Stimulated activated CD8-positive, alpha-beta memory T cell treated with anti-CD3 and anti-CD28 coated beads, Interleukin-4, amount 100 ng/mL, for 4 hours (primary cell): ENCODE measurements at places on chromosomes 13 and 19.

DNA sequence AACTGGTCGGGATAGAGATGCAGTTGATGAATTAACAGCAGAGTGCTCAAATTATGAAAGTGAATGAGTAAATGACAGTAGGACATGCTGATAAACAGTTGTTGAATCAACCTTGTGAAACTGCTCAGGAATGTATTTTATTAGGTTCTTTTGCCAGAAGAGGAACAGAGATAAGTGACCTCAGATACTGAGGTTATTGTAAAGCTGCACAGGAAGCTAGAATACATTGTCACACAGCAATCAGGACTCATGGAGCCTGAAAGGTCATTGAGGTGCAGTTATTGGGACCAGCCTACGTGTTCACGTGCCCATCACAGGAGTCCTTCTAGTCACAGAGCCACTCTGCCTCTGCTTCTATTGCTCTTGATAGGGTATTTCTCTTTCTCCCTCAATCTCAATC is 47.5 kb upstream of the MED4 start:
- DNase-seq = no peak

GRCh38 chr19:11735375-11735774 is 3.4 kb downstream of the ZNF823 start:
- DNase-seq = no peak

- DNase-seq = no peak
These were observed 17.0 kb upstream of the LPAR6 start for GRCh38 chr13:48429886-48430285.

DNA sequence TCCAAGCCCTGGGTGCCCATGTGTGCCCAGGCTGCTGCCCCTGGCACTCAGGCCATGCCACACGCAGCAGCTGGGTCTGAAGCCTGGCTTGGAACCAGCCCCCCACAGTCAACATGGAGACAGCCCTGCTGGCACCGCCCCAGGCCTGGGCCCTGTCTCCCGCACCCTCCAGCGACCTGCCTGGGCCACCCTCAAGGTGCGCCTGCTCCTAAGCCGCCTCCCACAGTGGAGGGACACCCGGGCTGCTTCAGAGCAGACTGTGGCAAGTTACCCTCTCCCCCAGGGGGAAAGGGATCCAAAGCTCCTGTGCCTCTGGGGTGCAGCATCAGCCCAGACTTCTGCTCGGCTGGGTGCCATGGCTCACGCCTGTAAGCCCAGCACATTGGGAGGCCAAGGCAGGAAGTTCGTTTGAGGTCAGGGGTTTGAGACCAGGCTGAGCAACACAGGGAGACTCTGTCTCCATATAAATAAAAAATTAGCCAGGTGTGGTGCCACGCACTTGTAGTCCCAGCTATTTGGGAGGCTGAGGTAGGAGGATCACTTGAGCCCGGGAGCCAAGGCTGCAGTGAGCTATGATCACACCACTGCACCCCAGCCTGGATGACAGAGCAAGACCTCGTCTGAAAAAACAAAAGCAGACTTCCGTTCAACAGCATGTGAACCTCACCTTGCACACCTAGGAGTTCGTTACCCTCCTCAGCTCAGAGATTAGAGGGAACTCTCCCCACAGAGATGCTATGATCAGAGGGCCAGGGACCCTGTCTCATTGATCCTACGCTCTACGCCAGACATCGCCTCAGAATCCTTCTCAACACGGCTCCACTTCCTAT is 15.6 kb downstream of the ELL start:
- no peak for DNase-seq

DNA sequence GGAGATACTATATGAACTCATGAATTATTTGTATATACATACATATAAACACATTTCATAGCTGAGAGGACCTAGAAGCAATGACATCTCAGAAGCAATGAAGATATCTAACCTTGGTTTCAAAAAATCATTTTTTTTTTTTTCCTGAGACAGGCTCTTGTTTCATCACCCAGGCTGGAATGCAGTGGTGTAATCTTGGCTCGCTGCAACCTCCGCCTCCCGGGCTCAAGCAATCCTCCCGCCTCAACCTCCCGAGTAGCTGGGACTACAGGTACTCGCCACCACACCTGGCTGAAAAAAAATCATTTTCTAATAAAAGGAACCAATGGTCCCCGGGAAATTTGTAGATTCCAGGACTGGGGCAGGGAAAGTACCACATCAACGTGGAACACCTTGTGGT is 4.0 kb downstream of the ZNF565 start:
- DNase-seq = no peak

GRCh38 chr19:7850945-7851622 is 21.1 kb downstream of the EVI5L start:
- DNase-seq = no peak

- no peak for DNase-seq
These were observed 19.6 kb downstream of the MTMR6 start for GRCh38 chr13:25267715-25268114.

- no peak for DNase-seq
These were observed 2.1 kb downstream of the ACTN4 start for GRCh38 chr19:38649305-38650171.

- no peak for DNase-seq
These were observed 2.4 kb upstream of the ITGBL1 start for GRCh38 chr13:101449790-101450748.

DNA sequence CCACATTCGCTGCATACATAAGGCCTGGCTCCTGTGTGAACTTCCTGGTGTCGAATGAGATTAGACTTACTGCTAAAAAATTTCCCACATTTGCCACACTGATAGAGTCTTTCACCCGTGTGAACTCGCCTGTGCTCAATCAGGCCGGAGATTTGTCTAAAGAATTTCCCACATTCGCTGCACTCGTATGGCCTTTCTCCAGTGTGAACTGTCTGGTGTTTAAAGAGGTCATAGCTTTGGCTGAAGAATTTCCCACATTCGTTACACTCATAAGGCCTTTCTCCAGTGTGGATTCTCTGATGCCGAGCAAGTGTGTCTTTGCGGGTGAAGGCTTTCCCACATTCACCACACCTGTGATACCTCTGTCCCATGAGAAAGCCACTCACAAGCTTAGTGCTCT is 6.5 kb downstream of the ZNF671 start:
- DNase-seq = no peak

DNA sequence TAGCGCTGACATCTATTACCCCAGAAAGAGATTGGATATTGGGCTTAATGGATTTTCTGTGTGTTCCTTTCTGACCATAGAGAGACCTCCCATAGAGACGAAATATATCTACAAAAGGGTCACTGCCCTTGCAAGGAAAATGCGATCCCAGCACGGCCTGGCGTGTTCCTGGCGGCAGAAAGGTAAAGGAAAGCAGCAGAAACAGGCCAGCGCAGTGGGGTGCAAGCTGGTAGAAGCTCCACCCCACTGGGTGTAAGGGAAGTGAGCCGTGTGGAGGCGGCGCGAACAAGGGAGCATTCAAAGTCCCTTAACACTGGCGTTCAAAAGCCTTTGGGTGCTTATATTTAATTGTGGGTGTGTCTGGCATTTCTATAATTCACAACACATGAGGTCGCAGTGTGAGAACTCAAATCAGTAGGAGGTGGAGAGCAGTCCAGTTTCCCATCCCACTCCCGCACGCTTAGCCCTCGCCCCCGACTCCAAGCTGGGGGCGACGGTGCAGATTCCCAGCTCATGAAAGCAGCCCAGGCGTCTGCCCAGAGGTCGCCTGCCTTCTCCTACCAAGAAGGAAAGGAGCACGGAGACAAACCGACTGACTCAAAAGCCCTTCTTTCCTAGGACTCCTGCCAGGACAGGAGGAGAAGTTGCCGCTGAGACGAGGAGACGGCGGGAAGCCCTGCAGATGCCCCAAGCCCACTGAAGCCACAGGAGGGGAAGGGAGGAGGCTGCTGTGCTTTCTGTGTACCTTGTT is 478.4 kb downstream of the FOXO1 start:
- no peak for DNase-seq

GRCh38 chr13:37109051-37109678 is 3.7 kb upstream of the CSNK1A1L start:
- no peak for DNase-seq

DNA sequence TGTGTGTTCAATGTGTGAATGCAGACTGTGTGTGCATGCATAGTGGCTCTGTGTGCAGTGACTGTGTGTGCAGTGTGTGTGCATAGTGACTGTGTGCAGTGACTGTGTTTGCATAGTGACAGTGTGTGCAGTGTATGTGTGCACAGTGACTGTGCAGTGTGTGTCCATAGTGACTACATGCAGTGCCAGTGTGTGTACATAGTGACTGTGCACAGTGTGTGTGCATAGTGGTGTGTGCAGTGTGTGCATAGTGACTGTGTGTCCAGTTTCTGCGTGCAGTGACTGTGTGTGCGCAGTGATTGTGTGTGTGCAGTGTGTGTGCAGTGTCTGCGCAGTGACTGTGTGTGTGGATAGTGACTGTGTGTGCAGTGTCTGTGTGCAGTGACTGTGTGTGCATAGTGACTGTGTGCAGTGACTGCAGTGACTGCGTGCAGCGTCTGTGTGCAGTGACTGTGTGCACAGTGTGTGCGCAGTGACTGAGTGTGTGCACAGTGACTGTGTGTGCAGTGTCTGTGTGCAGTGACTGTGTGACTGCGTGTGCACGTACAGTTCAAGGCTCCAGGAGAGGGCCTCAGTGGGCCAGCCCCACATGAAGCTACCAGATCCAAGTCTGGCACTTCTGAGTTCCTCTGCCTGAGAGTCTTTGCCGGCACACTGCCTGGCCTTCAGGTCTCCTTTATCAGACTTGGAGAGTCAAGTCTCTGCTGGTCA is 90.3 kb downstream of the IER2 start:
- no peak for DNase-seq

GRCh38 chr13:86757236-86757978 is 913.8 kb upstream of the SLITRK5 start:
- DNase-seq = no peak

- DNase-seq = no peak
These were observed 5.0 kb upstream of the JUNB start for GRCh38 chr19:12786141-12786870.

DNA sequence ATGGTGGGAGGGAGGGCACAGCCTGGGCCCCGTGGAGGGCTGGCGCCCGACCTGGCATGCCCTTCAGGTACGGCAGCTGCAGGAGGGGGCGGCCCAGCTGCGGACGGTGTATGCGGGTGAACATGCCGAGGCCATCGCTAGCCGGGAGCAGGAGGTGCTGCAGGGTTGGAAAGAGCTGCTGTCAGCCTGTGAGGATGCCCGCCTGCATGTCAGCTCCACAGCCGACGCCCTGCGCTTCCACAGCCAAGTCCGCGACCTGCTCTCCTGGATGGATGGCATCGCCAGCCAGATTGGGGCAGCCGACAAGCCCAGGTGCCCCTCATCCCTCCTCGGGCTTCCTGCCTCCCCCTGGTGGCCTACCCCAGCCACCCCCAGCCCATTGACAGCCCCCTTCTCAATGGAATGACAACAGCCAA is 16.6 kb upstream of the SHKBP1 start:
- DNase-seq = no peak

- no peak for DNase-seq
These were observed 135.7 kb downstream of the DIAPH3 start for GRCh38 chr13:60028021-60028420.

GRCh38 chr13:27955014-27955591 is 14.0 kb downstream of the CDX2 start:
- DNase-seq = no peak

- DNase-seq = no peak
These were observed 421.0 kb upstream of the TSHZ3 start for GRCh38 chr19:31770223-31770622.

DNA sequence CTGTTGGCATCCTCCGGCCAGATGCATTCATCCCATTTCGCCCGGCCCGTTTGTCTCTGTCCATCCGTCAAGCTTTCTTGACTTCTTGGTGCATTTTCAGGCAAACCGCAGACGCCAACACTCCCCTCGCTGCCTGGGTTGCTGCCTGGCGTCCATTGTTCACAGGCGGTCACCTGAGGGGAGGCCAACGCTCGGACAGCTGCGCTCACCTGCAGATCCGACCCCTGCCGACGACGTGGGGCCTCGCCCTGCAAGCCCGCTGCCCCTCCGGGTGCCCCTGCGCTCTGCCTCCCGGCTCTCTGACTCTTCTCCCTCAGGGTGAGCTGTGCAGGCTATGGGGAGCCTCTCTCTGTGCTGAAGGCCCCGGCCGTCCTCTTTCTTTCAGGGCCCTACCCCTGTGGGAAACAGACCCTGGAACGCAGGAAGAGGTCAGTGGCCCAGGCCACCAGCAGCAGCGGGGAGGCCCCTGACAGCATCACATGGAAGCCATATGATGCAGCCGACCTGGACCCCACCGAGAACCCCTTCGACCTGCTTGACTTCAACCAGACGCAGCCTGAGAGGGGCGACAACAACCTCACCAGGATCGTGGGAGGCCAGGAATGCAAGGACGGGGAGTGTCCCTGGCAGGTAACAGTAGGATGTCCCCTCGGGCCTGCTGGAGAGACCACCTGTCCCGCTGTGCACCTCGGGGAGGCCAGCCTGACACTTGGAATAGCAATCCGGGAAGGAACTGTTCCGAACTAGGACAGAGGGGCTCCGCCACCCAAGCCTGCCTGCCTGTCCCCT is 14.8 kb upstream of the PROZ start:
- DNase-seq = no peak
